AG09319 (cell line): ENCODE measurements at places on chromosomes 4 and X.

DNA sequence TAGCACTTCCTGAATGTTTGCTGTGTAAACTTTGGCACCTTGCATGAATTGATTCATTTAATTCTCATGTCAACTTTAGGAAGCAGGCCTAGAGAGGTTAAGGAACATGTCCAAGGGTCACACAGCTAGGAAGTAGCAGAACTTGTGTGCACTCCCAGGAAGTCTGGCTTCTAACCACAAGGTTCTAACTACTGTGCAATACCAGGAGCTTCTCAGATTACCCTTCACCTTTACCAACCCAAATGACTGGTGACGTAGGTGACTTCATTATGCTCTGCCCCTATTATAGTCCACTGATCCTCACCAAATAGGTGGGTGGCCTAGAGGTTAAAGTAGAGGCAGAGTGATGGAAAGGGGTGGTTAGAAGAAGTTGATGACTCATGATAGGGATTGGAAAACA is 14.4 kb downstream of the AR start:
- no peak for DNase-seq

DNA sequence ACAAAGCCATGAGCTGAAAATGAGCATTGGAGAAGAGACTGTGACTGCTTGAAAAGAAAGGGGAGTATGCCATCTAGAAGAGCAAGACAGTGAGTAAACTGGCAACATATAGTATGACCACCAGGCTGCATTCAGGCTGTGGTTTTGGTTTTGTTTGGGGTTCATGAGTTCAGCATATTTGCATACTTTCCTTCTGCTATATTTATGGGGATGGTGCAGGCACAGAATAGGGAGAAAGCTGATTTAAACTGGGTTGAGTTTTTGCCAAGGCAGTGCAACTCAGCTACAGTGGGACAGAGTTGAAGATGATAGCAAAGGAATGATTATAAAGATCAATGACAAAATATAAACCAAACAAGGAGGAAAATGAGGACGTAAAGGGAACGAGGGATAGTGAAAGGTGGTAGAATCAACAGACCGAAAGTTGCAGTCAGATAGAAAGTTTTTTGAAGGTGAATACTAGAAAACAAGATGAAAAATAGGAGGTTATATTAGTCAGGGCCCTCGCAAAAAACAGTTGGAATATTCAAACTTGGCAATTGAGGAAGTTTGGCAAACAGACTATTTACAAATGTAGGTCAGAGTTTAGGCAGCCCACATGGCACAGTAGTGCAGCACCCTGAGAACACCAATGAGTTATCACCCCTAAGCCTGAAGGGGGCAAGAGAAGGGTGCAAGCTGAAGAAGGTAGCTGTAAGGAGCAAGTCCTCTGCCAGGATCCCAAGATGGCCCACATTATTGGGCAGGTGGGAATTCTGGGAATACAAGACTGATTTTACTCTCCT is 114.8 kb upstream of the MAP9 start:
- no peak for DNase-seq

GRCh38 chr4:7900334-7900909 is 39.2 kb downstream of the AFAP1 start:
- no peak for DNase-seq

- DNase-seq, result no peak
These were observed 78.9 kb downstream of the MBNL3 start for GRCh38 chrX:132409780-132410556.

- DNase-seq, result no peak
These were observed 1.4 kb upstream of the ATP8A1 start for GRCh38 chr4:42658261-42658660.

DNA sequence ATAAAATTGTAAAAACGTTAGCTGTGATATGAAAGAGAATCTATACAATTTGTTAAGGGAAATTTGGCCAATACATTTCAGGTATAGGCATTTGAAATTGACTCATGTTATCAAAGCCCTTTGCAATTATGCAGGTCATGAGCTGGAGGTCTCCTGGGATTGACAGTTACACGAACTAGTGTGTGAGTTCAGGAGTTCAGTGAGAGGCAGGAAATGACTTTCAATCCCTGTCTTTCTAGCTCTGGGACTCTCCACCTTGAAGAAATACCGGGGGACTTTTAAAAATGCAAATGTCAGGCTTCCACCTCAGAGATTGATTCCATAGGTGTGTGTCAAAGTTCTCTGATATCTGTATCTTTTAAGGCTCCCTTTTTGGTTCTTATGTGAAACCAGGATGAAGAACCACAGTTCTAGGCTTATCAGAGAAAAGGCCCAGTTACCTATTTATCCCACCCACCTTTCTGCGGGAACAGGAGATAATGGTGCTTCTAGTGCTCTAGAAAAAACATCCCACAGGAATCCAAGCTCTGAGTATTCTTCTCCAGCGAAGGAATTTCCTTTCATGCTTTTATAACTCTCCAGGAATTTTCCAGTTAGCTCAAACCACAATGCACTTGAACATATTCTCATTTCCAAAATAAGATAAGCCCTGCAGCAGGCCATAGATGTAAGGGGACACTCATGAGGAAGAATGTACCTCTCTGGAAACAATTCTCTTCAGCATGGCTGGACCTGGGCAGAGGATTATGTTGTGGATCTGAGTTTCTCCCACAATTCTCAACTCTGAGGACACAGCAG is 501.0 kb downstream of the IDS start:
- no peak for DNase-seq

DNA sequence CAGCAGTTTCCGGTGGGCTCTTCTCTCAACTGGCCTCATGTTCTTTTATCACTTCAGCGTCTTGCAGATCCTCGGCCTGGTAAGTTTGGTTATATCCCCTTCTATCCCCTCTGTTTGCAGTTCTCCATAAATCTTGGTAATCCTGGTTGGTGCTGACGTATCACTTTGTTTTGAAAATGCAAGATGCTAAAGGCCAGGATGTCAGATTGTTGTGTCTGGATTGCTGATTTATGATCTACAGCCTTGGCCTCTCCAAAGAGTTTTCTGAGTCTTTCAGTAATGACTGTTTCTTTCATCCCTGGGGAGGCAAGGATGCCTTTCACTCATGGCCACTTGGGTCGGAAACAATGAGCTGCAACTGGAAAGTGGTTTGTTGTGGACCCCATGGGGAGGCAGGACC is 146.4 kb downstream of the AMMECR1 start:
- no peak for DNase-seq

DNA sequence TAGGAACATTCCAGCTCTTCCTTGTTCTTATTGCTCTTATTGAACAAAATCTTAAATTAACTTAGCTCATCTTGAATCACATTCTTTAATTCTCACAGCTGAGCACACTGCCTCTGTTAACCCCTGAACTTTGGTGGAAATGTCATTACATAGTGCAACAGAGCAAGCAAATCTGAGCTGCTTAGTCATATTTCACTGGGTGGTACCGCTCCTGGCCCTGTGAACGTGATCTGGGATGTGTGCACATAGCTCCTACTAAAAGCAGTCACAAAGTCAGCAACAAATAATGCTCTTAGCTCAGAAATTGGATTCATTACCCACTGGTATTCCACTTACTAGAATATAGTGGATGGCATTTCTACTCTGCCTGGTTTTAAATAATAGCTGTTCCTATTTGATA is 27.9 kb downstream of the ARHGEF6 start:
- no peak for DNase-seq

DNA sequence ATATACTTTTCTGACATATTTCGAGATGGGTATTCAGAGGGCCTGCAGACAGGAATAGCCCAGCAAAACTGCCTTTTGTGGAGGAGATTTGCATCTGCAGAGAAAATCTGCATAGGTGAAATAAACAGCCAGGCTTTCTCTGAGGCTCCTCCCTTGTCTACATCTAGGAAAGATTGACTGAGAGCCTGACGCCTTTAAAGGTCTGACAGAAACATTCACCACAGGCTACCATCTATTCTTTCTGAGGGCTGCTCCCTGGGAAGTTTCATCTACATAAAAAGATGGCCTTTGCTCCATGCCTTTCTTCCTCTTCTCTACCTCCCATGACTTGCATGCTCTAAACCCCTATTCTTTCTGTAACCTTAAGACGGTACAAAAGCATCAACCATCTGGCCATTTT is 55.0 kb upstream of the AP1S2 start:
- no peak for DNase-seq
